Effector CD4-positive, alpha-beta T cell (primary cell): ENCODE measurements at places on chromosomes 5 and 9.

- no peak for DNase-seq
Measured at GRCh38 chr5:37400501-37400900, 21.4 kb downstream of the WDR70 start.

DNA sequence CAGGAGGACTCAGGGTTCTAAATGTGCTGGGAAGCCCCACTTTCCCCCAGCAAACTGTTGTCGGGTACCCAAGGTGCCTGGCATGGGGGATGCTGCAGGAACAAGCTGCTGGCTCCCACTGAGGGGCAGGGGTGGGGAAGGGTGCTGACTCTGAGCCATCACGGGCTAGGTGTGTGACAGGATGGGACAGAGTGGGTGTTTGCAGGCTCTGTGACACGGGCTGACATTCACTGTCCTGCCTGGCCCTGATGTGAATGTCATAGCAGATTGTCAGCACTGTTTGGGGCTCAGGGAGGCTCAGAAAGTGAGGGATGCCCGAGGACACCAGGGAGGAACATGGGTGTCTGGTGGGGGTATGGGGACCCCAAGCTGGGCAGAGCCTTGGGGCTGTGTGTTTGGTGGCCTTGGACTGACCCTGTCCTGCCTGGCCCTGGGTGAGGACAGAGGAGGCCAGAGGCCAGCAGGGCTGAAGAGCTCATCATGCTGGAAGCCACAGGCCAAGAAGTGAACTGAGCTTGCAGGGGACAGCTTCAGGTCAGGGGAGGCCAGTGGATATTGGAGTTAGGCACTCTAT is 20.6 kb downstream of the WNK2 start:
- no peak for DNase-seq

DNA sequence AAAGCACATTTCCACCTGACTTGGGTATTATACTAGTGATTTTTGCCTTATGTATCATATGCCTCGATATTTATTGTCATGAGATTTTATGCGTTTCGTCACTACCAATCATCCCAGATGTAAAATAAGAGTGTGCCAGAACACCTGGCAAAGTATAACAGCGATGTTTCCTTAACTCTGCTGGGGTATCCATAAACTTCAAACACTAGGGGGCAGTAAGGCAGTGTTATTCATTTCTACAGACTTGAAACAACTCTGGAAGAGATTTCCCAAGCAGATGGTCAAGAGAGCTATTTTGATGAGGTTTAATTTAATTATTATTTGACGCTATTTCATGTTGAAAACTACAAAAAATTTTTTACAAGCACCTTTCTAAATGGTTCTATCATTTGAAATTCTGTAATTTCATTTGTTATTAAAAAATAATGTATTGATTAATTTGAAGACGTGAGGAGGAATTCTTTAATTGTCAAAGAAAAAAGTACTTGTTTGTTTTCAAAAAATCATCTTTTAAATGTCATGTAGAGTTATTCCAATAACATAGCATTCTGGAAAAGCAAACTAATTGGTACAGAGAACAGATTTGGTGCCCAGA is 388.5 kb upstream of the CTNND2 start:
- DNase-seq: no peak

DNA sequence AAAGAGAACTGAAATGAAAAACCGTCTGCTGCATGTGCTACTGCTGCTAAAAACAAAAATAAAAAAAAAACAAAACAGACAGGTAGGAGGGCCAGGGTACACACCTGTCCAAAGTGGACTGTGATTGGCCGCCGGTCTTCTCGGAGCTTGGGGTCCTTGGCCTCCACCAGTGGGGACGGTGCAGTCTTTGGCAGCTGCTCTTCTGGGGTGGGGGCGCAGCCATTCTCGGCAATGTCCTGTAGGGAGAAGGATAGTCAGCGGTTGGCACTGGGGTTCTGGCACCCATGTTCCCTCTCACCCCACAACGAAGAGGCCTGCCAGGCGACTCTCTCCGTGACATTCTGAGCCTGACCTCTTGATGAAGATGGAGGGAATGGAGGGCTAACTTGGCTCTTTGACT is 84.3 kb downstream of the CRB2 start:
- DNase-seq: no peak

GRCh38 chr9:120929229-120929791 is 2.7 kb upstream of the TRAF1 start:
- DNase-seq: no peak

GRCh38 chr9:101566904-101567724 is 27.7 kb downstream of the PPP3R2 start:
- no peak for DNase-seq

GRCh38 chr9:35002623-35003022 is 13.1 kb downstream of the DNAJB5 start:
- DNase-seq: no peak

- DNase-seq: no peak
Measured at GRCh38 chr5:14534773-14535172, 46.8 kb upstream of the OTULINL start.

DNA sequence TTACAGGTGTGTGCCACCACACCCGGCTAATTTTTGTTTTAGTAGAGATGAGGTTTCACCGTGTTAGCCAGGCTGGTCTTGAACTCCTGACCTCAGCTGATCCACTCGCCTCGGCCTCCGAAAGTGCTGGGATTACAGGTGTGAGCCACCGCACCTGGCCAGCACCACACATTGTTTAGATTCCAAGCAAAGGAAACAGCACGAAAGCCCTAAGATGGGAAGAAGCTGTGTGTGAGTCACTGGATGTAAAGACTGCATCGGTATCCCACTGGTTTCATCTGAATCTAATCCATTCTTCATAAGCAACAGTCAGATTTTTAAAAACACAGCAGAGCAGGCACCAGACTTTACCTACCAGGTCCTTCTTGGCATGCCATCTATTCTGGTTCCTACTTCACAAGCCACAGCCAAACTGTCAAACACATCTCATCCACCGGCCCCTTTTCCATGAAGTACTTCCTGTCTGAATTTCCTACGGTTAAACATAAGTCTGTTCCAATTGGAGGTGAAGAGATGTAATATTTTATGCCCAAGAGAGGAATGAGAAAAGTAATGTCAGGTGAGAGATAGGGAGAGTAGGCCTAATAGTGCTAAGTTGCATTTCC is 17.4 kb downstream of the UBTD2 start:
- DNase-seq: no peak

GRCh38 chr9:137293482-137294090 is 8.5 kb downstream of the NRARP start:
- DNase-seq: no peak

DNA sequence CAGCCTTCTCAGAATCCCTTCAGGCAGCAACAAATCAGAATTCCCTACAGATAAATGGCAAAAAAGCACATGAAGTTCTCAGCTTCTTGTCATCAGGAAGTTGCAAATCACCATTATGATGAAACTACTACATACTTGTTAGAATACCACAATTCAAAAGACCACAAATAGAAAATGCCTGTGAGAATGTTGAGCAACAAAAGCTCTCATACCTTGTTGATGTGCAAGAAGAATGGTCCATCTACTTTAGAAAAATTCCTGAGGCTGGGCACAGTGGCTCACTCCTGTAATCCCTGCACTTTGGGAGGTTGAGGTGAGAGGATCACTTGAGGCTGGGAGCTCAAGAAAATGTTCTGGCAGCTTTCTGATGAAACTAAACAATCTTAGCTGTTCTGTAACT is 278.1 kb downstream of the ICE1 start:
- no peak for DNase-seq

DNA sequence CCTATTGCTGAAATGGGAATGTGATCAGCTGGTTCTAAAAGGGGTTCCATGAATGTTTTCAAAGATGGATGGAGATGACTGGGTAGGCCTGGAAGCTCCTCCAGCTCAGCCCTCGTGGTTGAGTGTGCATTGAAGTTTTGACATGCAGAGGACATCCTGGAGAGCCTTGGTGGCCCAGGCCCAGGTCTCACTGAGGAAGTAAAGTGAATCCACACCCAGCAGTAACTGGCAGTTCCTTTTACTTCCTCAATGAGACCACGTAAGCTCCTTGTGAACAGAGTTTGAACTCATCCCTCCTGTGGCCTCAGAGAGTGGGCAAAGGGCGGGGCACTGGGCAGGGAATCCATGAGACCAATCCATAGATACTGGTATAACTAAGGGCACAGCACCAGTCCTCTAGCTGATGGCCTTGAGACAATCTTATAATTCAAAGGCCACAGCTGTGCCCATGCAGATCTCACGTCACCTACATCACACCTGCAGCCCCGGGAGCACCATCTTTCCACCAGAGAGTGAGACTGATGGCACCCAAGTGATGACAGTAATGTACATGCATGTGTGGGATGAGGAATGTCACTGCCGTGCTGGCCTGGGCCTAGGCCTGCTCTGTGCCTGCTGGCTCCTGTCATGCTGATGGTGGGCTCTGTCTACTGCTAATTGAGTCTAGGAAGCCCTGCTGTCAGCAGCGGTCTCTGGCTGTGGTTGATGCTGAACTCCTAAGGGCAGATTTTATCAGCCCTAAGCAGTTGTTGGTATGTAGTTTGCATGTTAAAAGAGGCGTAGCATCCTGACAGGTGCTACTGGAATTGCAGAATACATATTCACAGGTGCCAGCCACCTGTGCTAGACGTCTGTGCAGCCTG is 257.8 kb downstream of the FSTL4 start:
- no peak for DNase-seq
